ENCODE measurements at places on chromosomes 5 and 9.

GRCh38 chr5:157930710-157931109 is 71.8 kb upstream of the CLINT1 start:
- DNase-seq, result no peak

- DNase-seq, result no peak
Measured at GRCh38 chr9:83959061-83959460, 21.0 kb downstream of the HNRNPK start.

DNA sequence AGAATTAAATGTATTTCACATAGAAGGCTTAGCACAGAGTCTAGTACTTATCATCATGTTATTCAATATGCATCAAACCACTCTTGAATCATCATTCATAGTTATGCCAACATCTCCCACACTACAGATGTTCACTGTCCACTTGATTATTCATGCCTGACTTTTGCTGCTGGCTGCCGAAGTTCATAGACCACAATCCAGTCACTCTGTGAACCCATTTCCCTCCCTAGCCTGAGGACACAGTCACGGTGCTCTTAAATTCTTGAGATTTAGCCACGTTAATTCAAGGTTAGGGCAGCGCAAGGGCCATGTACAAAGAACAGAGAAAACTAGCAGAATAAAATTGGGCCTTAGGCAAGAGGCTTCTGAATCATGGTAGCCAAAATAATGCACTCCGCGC is 32.4 kb downstream of the ABCA1 start:
- DNase-seq, result no peak

- DNase-seq, result no peak
Measured at GRCh38 chr9:118364266-118365106, 660.3 kb downstream of the TLR4 start.

- DNase-seq, result no peak
Measured at GRCh38 chr9:126472198-126472947, 141.4 kb upstream of the LMX1B start.

DNA sequence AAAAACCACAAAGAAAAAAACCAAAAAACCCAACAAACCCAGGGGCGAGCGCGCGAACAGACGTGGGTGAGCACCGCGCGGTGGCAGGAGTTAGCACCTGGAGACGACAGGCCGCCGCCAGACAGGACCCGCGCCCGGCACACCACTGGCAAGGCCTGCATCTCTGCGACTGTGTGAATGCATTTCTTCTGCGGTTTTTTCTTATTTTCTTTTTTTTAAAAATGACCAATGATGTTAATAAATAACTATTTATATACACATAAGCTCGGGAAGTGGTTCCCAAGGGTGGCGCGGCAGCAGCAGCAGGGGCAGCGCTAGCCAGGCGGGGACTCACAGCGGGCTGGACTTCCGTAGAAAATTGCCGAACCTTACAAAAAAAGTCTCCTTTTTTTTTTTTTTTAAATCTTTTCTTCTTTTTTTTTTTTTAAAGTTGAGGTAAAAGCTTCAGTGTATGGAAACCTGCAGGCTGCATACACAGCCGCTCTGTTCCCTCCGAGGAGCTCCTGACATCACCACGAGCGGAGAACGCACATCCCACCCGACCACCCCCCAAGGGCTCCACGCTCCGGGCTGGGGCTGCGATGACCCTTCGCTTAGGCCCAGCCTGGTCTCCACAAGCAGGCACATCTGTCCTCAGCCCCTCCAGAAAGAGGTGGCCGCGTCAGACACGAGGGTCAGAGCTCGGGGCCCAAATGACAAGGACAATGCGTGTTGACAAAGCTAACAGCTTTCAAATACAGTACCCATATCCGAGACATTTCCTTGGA is 7.4 kb downstream of the BRD3OS start:
- DNase-seq, result no peak

- no peak for DNase-seq
Measured at GRCh38 chr9:98635374-98635773, 73.4 kb downstream of the GABBR2 start.

DNA sequence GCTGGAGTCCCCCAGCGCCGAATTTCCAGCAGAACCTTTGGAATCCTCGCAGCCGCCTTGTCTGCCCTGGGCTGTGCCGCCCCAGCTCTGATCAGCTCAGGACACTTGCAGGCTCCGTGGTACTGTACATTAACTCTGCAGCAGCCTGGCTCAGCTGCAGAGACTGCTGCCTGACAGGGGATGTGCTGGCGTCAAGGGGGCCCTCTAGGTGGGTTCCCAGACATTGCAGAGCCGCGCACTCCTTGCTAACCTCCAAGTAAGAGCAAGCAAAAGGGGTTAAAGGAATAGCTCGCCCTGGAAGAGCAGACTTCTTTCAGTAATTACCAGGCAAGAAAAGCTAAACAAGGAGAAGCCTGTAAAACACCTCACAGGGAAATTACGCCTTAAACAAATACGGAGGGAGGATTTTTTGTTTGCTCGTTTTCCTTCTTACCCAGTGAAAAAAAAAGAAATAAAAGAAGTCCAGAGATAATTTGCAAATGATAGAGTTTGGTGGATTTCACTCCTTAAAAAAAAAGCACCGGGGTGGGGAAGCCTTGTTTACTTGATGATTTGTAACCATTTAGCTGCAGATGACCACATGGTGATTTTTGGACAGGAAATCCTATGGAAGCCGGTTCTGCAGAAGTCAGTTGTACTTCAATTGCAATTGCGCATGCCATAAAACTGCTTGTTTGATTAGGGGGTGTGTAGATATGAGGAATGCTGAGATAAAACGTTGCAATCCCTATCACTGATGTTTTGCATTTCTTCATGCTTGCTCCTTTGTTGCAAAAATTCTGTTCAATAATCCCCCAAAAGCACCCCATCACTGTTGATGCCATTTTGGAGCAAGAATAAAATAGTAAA is 305.8 kb downstream of the PDE4D start:
- DNase-seq, result no peak

GRCh38 chr9:121574774-121575519 is 75.3 kb upstream of the GGTA1 start:
- no peak for DNase-seq

DNA sequence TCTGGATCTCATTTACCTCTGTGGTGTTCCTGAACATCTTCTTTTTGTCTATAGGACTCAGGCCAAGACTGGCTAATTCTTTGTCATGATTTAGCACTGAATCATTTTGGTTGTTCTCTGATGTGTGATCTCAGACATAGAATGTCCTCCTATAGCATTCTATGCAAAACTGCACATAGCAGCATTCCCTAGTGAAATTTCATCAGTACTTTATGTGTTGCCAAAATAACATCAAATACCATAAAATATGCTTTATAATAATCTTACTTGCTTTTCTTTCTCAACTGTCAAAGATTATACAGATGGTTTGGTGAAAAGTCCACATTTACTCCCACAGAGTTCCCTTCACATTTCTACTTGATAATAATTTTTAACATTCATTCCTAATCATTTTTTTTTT is 115.7 kb upstream of the MPDZ start:
- no peak for DNase-seq

DNA sequence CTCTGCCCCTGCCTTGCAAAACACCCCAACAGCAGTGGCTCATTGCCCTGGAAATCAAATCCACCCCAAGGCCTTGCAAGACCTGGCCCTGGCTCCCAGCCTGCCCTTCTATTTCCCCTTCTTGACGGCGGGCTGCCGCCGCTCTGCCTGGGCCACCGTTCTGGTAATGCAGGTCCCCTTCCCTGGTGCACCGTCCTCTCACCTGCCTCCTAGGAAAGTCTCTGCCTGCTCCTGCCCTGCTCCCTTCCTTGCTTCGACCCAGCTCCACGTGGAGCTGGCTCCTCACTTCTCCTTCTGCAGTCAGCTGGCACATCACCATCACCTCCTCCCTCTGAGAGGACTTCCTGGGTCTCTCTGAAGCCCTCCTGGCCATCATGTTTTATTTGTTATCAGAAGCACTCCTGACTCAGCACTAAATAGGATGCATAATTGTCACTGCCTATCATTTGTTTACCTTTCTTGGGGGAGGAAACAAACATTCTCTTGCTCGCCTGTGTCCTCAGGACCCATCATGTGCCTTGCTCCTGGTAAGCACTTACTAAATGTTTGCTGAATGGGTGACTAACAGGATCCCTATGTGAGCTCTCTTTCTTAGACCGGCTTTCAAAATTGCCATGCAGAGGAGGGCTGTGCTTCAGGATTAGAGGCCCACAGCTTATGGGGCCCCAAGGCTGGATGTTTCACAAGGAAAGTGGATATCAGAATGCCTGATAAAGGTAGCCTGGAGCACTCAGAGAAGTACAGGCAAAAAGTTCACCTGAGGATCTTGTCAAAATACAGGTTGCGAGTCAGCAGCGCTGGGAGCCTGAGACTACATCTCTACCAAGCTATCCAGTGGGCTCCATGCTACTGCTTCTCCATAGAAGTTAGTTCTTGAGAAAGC is 19.6 kb upstream of the C5orf47 start:
- DNase-seq, result no peak

- DNase-seq, result peak; percentile 68
Measured at GRCh38 chr9:113523421-113524141, 60.1 kb downstream of the RGS3 start.

GRCh38 chr9:69223605-69224004 is 49.5 kb downstream of the TJP2 start:
- DNase-seq, result no peak

DNA sequence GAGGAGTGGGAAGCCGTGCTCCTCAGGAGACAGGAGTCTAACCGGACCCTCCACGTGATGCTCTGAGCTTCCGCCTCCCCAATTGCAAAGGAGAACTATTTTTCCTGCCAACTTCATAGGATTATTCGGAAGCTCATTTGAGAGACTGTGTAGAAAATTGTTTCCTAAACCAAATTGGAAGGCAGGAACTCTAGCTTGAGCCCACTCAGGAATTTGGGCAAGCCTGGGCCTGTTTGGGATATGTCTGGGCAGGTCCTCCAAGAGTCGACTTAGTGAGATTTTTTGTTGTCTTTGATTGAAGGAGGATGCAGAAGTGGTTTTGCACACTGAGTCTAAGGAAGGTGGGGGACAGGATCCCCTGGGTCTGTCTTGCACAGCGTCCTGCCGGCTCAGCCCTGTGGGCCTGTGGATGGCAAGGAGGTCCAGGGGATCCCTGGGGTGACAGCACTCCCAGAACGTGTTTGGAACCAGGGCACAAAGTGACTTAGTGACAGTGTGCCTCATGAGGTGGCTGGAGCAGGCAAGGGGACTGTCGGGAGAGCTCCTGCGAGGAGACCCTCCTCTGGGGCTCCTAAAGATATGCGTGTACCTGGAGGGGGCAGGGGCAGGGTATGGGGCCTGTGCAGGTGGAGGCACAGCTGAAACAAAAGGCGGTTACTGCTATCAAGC is 283.3 kb downstream of the NSG2 start:
- no peak for DNase-seq

DNA sequence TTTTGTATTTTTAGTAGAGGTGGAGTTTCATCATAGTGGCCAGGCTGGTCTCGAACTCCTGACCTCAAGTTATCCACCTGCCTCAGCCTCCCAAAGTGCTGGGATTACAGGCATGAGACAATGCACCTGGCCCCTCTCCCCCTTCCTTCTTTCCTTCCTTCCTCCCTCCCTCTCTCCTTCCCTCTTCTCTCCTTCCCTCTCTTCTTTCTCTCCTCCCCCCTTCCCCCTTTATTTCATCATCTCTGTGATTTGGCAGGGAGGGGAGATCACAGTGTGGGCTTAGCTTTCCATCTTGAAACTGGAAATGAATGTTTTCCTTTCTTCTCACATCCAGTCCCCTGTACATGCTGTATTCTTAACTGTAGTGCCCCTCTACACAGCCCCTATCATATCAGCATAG is 12.7 kb downstream of the RHOBTB3 start:
- no peak for DNase-seq

GRCh38 chr5:13591621-13592020 is 352.9 kb downstream of the DNAH5 start:
- no peak for DNase-seq

DNA sequence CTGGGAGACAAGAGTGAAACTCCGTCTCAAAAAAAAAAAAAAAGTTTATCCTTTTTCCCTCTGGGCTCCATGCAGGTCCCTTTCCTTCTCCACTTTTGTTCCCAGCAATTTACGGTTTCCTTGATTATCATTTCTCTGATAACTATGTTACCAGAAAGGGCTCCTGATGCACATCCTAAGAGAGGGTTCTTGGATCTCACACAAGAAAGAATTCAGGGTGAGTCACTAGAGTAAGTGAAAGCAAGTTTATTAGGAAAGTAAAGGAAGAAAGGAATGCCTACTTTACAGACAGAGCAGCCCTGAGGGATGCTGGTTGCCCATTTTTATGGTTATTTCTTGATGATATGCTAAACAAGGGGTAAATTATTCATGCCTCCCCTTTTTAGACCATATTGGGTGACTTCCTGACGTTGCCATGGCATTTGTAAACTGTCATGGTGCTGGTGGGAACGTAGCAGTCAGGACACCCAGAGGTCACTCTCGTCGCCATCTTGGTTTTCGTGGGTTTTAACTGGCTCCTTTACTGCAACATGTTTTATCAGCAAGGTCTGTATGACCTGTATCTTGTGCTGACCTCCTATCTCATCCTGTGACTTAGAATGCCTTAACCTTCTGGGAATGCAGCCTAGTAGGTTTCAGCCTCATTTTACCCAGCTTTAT is 13.5 kb upstream of the MELK start:
- no peak for DNase-seq

DNA sequence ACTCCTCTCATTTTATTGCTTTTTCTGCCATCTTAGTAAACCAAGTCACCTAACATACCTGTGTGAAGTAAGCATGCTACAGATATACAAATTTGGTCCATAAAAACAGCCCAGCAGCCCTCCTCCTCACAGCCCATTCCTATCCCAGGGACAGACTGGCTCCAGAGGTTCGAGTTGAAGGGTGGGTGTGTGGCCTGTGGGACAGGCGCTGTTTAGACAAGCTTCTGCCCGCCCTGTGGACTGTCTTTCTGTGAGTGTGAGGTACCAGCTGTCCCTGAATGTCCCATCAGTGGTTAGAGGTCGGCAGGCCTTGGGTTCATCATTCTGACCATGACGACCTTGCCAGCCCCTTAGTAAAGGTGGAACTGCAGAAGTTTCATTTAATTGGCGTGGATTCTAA is 82.0 kb downstream of the WNK2 start:
- DNase-seq, result no peak

DNA sequence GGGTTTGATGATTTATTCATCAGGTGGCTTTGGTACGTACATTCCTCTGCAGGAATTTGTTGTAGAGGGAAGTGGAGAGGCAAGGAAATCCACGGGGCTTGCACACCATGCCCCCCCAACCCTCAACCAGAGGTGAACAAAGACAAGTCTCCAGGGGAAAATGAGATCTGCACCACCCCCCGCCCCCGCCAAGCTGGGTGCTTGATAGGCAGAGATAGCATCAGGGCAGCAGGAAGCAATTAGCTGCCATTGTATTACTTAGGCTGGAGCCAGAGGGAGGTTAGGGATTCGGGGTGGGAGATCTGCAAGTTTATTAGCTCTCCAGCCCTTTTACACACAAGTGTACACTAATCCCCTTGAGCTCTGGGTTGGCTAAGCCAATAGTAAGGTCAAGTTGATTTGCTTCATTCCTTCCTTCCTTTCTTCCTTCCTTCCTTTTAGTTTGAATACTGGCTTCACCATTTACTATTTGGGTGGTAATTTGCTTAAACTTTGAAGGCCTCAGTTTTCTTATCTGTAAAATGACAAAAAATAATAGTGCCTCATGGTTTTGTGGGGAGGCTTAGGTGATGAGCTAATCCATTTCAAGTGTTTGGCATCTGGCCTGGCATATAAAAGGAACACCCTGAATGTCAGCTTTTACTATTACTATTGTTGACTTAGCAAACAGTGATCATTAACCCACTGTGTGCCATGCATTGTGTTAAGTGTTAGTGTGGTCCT is 34.1 kb downstream of the SPRY4 start:
- no peak for DNase-seq

Measured in stimulated activated CD8-positive, alpha-beta memory T cell treated with anti-CD3 and anti-CD28 coated beads, Interleukin-15, amount 100 ng/mL, for 4 hours (primary cell).